ENCODE measurements at places on chromosomes 7 and 10.
A peak's percentile ranks its signal among the peaks of the same experiment; 100 is the strongest.

GRCh38 chr10:43200538-43201390, 62.5 kb downstream of the CSGALNACT2 start:
- DNase-seq: no peak

DNA sequence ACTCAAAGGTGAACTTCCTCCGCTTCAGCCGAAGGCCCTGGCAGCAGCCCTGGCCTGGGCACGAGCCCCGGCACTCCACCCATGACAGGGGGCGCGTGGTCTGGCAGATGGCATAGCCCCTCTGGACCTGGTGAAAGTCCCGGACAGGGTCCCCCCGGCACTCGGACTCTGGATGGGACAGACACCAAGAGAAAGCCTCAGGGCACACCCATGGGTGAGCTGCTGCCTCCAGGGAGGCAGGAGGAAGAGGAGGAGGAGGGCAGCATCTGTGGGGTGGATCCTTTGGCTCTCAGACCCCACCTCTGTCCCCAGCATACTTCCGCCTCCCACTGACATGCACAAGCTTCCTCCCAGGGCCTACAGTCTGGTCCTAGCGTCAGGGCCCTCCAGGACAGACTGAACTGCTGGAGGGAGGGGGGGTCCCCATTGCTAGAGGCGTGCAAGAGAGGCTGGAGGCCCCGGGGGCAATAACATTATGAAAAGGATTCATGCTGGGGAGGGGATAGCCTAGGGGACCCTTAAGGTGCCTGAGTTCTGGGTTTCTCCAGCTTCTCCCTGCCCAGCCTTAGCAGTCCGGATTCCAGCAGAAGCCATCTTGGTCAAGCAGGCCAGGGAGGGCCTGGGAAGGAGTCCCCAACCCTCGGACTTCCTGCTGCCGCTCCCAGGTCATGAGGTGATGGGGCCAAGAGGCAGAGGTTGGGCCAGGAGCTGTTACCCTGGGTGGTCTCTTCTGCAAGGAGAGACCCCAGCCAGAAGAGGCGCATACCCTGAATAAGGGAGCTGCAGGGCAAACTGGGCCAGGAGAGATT, 169.3 kb downstream of the LCOR start:
- DNase-seq: no peak

DNA sequence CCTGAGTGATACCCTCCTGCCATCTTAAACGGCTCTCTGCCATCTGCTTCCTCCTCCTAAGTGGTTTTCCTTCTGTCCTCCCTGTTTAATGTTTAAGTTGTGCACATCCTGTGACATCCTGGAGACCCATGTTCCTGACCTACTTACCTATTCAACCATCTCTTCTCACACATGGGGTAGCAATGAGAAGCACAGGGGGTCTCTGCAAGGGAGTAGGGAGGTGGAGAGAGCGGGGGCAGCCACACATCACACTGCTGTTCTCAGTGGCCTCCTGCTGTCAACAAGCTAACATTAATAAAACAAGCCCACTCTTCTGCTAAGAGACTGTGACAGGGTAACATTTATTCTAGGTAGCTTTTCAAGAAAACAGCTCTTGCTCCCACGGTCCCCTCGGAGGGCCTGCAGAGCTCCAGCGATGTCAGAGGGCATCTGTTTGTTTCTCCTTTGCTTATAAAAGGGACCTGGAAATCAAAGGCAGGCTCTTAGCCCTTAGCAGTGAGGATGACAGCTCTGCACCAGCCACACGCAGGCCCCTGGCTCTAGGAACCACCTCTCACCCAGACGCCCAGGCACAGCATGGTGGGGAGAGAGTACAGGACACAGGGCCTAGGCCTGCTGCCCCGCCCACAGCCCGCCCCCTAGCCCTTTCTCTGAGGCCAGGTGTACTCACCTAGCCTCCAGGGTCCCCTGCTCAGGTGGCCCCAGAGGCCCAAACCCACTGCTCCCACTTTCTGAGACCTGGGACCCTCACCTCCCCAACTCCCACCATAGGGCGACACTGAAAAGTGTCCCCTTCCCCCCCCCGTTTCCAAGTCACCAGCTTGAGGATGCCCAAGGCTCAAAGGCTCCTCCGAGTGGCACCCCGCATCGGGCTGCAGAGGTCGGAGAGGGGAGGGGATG, 943 bp upstream of the SLC18A2 start:
- no peak for DNase-seq

GRCh38 chr10:77969114-77969513, 42.6 kb upstream of the DLG5 start:
- DNase-seq: no peak

- no peak for DNase-seq
These were observed 205.8 kb upstream of the SLC26A5 start for GRCh38 chr7:103651593-103652377.

GRCh38 chr7:12709726-12710502, 22.5 kb downstream of the ARL4A start:
- peak; percentile 31 for DNase-seq

DNA sequence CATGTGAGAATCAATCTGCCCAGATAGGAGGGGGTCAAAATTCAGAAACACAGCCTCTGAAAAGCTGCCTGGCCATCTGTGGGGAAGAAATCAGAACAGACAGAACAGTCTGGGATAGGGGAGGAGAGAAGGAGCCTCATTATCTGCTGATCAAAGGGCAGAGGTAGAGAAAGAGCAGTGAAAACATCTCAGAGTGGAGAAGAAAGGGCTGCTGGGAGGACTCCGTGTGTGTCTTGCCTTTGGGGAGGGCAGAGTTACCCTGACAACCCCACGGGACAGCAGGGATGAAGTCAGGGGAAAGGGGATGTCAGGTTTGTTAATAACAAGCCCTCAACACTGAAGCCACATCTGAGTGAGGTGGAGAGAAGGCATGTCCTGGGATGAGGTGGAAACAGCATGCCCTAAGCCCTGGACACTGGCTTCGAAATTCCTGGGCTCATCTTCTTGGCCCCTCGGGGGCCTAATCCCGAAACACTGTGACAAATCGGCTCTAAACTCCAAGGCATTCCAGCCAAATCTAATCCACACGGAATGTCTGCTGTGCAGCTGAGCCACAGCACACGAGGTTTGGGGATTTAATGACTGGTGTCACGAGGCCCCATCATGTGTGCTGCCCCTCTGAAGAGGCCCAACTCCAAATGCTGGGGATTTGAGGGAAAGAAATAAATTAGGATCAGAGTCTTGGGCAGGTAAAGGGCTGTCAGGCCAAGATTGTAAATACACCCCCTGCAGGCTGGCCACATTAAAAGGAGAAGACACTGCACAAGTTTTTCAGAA, 82.8 kb upstream of the FGFR2 start:
- DNase-seq: no peak

DNA sequence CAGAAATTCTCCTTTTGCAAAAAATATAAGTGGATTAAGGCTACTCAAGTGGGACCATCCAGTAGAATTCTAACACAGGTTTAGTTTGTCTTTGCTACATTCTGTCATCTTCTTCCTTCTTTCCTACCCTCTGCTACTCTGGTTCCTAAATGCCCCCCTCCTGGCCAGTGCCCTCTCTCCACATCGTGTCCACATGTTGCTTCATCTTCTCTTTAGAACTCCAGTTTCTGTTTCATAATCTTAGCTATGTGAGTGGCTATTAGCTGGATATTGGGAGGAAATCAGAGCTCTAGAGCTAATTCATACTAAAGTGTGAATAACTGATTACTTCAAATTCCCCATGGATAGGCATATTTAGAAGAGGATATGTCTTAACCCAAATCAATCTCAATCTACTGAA, 528.5 kb downstream of the LRMDA start:
- DNase-seq: no peak

GRCh38 chr10:117503244-117504205, 39.0 kb upstream of the EMX2 start:
- no peak for DNase-seq

DNA sequence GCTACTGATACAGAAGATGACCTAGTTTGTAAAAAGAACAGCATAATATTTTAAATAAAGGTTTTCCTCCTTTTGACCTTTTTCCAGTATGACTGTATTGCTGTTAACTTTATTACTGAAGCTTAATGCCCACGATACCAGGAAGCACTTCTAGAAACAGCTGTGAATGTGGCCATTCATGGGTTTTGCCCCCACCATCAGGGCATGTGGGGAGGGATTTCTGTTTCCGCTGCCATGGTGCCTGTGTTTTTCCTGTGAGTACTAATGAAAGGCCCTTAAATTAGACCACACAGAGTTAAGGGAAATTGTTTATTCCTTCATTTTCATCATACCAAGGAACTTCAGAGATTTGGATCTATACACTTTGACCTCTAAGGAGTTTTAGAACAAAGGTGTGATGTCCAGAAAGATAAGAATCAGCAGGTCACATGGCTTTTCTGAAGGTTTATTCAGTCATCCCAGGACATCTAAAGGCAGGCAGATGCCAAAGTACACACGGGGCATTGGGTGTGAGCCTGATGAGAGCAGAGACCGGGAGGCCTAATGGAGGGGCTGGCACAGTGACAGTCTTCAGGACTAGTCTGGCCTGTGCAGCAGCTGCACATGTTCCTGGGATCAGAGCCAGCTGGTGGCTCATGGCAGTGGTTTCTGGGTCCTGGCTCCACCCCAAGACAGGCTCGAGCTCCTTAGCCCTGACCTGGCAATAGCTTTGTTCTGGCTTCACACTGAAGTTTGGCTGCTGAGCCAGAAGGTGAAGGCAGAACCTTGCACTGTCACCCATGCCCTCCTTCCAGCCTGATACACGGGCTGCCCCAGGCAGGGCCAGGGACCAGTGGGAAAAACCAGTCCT, 190.9 kb downstream of the REEP3 start:
- DNase-seq: peak; percentile 95

DNA sequence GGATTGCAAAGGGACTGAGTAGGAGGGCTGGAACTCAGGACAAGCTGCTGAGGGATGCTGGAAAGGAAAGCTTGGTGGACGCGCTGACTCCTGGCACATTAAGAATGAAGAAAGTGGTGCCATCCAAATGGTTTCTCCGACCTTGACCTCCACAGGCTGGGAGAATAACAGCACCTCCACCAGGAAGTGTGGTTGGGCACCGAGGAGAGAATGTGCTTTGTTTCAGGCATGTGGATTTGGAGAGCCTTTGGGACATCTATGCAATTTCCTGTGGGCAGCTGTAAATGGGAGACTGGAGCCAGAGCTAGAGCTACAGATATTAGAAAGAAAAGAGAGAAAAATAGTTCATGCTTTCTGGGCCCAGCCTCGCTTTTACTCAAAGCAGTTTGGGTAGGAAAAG, 29.8 kb upstream of the HABP2 start:
- no peak for DNase-seq

- no peak for DNase-seq
These were observed 57.4 kb upstream of the FERD3L start for GRCh38 chr7:19202599-19202998.

- DNase-seq: no peak
These were observed 4.0 kb downstream of the RBP3 start for GRCh38 chr10:47351899-47352815.

DNA sequence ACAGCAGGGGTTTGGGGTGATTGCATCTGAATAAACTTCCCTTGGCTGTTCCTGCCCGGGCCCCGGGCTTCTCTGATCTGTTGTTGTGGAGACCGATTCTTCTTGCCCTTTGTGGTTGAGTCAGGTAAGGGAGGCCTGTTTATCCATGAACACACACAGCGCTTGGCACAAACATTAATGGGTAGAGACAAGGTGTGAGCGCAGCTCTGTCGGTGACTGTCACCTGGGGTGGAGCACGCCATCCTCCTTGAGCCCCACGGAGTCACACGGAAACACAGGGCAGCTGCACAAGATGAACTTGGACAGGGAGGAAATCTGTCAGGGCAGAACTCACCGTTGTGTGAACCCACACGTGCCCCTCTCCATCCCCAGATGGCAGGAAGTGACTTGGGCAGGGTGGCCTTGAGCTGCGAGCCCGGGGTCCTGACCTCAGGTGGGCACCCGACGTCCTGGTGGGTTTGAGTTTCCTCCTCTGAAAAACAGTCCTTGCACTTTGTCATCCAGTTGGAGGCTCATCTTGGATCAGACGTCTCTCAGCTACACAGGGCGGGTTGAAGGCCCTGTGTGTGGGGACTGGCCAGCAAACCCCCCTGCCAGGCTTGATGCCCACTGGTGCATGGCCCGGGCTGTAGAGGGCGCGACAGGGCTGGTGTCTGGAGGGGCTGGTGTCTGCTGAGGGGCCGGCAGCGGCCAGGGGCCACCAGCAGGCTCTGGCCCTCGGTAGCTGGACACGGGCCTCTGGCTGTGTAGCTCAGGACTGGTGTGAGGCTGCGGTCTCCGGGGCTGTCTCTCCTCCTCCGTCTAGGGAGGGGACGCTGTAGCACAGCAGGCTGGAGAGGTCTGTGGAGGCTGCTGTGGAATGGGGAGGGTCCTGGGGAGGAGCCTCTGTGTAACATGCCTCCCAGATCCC, 24.2 kb upstream of the SHH start:
- no peak for DNase-seq

DNA sequence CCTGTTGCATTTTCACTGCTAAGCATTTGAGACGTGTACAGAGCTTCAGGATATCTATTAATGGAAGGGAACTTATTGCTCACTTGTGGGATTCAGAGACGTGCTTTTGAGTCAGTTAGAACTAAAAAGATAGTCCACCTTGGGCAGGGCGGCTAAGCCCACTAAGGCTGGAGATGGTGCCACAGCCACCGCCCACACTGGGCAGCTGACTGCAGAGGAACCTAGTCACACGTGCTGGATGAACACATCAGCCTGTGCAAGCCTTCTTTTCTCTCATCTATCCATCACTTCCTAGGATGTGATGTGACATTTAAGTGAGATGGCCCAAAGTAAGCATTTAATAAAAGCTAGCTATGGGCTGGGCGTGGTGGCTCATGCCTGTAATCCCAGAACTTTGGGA, 78.0 kb downstream of the PTPRE start:
- no peak for DNase-seq

DNA sequence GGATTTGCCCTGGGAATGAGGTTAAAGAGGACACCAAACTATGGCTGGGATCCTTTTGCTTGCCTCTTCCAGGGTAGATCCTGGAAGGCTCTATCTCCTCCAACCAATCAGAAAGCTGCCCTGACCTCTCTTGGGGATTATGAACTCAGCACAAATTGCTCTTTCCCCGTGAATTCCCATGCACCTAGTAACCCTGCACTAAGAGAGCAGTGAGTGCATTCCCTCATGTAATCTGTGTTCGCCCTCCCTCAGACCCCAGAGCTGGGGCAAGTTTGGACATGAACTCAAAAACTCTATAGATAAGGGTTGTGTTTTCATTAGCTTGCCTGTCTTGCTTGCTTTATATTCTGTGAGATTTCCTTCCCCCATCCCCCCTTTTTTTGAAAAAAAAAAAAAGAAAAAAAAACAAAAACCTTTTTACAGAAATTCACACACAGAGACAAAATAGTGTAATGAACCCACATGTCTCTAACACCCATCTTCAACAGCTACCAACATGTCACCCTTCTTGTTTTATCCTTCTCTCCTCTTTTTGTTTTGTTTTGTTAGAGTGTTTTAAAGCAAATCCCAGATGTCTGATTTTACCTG, 225.5 kb upstream of the TCF7L2 start:
- DNase-seq: no peak

- DNase-seq: no peak
These were observed 98.3 kb downstream of the CHST15 start for GRCh38 chr10:123995082-123995460.

- DNase-seq: peak; percentile 35
These were observed 135.7 kb downstream of the LCOR start for GRCh38 chr10:96967847-96968246.

DNA sequence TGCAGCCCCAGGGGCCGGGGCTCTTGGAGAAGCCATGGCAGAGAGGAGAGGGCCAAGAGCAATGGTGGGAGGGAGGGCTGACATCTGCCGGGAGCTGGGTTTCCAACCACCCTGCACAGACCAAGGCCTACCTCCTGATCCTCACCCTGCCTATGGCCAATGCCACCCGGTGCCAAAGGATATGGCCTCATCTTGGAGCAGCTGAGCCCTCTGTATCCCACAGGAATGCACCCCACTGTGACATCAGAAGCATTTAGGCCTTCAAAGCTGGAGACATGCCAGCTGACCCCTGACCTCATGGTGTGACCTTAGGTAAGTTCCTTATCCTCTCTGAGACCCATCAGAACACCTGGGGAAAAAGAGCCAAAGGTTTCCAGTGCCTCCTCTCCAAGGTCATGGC, 113.6 kb upstream of the ZMIZ1 start:
- no peak for DNase-seq
